ENCODE measurements at places on chromosomes 5 and 9.

GRCh38 chr5:65271906-65272305 lies 209.8 kb downstream of the ADAMTS6 start:
- DNase-seq = no peak

GRCh38 chr5:139653616-139654015 lies 5.5 kb downstream of the CXXC5 start:
- no peak for DNase-seq

GRCh38 chr5:87541676-87542075 lies 128.9 kb upstream of the CCNH start:
- DNase-seq = no peak

GRCh38 chr5:143826951-143827444 lies 15.0 kb downstream of the HMHB1 start:
- no peak for DNase-seq

- DNase-seq = no peak
Measured at GRCh38 chr5:168162464-168162863, 129.0 kb upstream of the WWC1 start.

DNA sequence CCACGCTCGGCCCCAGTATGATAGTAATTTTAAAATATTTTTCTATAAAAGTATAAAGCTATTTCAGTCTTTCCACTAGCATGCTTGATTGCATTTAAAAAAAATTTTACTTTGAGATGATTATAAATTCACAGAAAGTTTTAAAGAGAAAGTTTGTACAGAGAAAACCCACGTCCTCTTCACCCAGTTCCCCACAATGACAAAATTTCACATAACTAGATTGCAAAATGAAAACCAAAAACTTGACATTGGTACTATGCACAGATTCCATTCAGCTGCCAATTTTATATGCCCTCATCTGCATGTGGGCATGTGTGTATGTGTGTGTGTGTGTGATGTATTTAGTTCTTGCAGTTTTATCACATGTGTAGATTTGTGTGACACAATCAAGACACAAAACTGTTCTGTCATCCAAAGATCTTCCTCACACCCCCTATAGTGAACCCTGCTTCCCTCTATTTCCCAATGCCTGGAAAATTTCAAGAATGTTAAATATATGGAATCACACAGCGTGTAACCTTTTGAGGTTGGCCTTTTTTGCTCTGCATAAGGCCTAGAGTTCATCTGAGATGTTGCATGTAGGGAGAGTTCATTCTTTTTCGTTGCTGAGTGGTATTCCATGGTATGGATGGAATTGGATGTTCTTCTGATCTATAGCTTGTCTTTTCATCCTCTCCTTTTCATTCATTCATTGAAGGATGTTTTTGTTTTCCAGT lies 56.9 kb upstream of the BARHL1 start:
- no peak for DNase-seq

All from stimulated activated CD4-positive, alpha-beta T cell treated with anti-CD3 and anti-CD28 coated beads, Interleukin-1b, Interleukin-23, amount 100 ng/mL, for 1 hour (primary cell).